Vagina (tissue), 2 donors: ENCODE measurements at places on chromosomes 4 and X.
A peak's percentile ranks its signal among the peaks of the same experiment; 100 is the strongest.

- no peak for DNase-seq
Measured at GRCh38 chr4:165052627-165053026, 1.0 kb upstream of the TRIM75 start.

GRCh38 chr4:153603258-153603657 is 80.8 kb upstream of the TLR2 start:
- no peak for DNase-seq

GRCh38 chrX:132165651-132166050 is 37.8 kb upstream of the FRMD7 start:
- DNase-seq, result no peak

- peak; percentile 34 for DNase-seq
Measured at GRCh38 chrX:150162141-150162540, 201.0 kb upstream of the MAMLD1 start.

DNA sequence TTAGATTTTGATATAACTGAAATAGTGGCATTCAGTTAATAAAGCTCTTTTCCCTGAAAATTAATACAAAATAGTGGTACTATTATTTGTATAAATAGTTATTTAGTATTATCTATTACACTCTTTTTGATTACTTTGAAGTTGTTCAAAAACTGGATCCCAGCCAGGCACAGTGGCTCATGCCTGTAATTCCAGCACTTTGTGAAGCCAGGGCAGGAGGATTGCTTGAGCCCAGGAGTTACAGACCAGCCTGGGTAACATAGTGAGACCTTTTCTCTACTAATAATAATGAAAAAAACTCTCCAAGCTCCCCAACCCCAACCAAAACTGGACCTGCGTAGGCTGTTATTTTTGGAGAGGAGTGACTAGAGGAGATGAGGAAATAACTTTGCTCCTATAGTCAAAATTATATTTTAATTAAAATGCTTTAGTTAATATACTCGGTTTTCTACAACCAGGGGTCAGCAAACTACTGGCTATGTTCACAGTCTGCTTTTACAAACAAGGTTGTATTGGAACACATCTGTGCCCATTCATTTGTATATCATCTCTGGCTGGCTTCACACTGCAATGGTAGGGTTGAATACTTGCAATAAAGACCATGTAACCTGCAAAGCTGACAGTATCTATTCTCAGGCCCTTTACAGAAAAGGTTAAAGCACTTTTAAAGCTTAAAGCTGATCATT is 27.6 kb downstream of the GUCY1A1 start:
- DNase-seq, result no peak

- no peak for DNase-seq
Measured at GRCh38 chr4:184432127-184432922, 42.0 kb downstream of the IRF2 start.

- DNase-seq, result no peak
Measured at GRCh38 chrX:31233941-31234496, 162.2 kb upstream of the FTHL17 start.

- peak; percentile 54 for DNase-seq
Measured at GRCh38 chr4:138689187-138689586, 326.4 kb upstream of the NOCT start.

DNA sequence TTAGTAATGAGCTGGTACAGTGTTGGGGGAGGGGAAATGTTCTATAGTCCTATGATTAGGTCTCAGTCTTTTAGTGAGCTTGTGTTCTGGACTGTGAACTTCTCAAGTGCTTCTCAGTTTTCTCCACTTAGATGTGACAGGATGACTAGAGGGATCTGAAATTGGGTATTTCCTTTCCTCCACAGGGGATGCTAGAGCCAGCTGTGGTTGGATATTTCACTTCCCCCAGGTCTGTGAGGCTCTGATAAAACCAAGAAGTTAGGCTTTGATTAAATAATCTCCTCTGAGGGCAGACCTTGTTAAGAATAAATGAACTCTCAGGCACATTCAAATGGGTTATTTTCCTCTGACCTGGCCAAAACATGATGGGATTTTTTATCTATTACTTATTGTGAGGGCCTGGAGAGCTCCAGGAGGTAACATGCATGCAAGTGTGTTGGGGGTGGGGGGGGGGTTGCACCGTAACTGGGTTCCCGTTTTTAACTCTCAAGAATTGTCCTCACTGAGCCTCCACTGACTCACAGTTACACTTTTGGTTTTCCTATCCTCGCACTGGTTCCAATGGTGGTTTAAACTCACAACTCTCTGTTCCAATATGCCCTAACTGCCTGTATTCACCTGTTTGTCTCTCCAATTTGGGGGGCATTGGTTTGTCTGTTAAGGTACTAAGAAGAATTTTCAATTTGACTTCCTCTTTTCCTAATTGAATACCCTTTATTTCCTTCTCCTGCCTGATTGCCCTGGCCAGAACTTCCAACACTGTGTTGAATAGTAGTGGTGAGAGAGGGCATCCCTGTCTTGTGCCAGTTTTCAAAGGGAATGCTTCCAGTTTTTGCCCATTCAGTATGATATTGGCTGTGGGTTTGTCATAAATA is 28.1 kb upstream of the GLRA3 start:
- DNase-seq, result no peak

DNA sequence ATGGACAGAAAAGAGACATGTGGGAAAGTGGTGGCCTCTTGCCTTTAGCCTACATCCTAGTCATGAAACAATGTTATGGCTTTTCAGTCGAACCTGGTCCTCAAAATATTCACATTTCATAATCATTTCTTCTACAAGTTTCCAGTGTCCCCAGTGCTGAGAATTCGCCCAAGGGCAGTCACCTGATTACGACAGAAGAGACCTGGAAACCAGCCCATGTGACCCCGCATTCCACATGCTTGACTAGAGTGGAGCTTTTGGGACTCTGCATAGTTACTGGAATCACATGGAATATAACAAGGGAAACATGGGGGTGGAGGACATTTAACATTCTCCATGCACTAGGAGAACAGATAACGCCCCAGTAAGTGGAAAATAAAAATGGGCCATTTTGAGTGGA is 100.1 kb downstream of the PPARGC1A start:
- no peak for DNase-seq

GRCh38 chrX:71998836-71999509 is 88.3 kb downstream of the NHSL2 start:
- peak; percentile 64 for DNase-seq

GRCh38 chr4:8188085-8188484 is 11.0 kb upstream of the SH3TC1 start:
- DNase-seq, result no peak

- DNase-seq, result no peak
Measured at GRCh38 chr4:156971676-156972378, at the start of gene PDGFC. TSS of gene PDGFC (minus strand) at chr4:156971799. CDS start at chr4:156970903, 896 bp downstream.

- peak; percentile 52 for DNase-seq
Measured at GRCh38 chrX:131068945-131069719, 11.0 kb downstream of the ARHGAP36 start.

- no peak for DNase-seq
Measured at GRCh38 chr4:38114386-38115150, 154.4 kb downstream of the PTTG2 start.

GRCh38 chr4:47510506-47511143 is 25.6 kb downstream of the ATP10D start:
- DNase-seq, result no peak

GRCh38 chr4:1604706-1605205 is 79.4 kb downstream of the FAM53A start:
- no peak for DNase-seq

DNA sequence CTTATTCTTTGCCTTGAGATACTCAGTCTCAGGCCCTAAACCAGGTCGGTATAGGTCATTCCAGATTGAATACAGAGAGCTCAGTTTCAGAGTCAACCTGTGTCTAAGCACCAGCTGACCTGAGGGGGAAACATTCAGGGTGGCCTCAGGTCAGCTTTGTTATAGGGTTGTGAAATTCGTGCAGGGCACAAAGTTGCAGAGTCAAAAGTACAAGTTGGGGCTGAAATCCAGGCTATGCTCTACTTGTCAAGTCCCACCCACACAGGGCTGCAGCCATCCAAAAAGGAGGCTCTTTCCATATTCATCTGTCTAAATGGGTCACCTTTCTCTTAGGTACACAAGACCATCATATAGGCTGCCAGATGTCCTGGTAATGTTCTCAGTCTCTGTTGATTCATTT is 89.7 kb downstream of the ITIH6 start:
- no peak for DNase-seq

- peak; percentile 79 for DNase-seq
Measured at GRCh38 chrX:150223176-150224015, 139.7 kb upstream of the MAMLD1 start.

DNA sequence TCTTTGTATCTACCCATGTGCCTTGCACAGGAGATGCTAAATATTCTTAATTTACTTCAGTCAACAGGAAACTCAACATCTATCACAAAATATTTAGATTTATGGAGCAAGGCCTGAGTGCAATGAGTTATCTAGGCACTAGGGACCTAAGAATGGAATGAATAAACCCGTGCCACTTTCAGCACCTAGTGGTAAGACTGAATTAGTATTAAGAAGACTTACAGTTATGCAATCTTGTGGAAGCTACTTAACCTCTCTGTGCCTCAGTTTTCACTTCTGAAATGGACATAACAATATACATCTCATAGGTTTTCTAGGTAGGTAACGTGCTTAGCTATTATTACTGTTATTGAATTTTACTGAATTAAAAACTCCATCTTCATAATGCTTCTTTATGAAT is 144.6 kb upstream of the MAP3K15 start:
- DNase-seq, result no peak

DNA sequence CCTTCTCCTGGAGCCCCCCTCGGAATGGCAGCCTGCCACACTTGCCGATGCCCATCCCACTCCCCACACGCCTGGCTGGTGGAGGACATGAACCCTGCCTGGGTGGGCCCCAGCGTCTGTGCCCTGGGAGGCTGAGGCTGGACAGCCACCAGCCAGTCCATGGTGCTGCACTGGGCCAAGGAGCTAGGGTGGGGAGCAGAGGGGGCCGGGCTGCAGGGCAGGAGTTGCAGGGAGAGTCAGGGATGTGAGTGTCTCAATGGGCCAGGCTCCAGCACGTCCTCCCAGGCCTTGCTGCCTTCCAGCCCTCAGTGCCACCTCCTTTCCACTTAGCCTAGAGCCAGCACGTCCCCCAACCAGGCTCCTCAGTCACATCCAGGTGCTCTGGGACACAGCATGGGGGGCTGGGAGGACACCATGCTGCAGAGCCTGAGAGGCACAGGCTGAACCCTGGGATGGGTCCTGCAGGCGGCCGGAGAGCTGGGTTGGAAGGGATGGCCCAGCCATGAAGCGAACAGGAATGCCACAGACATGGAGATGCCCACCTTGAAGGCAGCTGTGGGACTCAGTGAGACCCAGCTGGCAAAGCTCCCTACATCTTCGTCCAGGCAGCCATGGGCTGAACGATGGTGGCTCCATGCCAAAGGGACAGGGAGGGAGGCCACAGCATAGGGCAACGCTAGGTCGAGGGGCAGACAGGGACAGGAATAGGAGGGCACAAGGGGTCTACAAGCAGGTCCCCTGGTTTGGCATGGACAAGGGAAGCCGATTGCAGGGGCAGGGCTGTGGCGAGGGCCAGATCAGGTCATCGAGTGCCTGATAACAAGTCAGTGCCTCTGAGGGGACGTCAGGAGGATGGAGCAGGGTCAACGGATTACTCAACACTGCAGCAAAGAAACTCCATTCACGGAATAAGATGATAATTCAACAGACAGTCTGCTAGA is 30.1 kb upstream of the MXD4 start:
- no peak for DNase-seq

DNA sequence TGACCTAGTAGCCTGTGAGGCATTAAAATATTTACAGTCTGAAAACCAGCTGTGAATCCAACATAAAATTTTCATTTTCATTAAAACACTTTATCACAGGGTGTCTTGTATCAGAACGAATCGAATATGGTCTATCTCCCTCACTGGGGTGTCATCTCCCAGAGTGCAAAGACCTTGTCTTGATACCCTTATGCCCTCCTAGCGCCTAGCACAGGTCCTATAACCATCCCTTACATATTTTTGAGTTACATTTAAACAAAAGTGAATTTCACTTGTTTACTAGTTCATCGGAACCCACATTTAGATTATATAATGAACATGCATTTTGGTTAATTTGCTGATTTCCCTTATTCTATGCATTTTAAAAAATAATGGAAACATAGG is 14.0 kb downstream of the DIPK2B start:
- DNase-seq, result no peak

- DNase-seq, result no peak
Measured at GRCh38 chr4:143512978-143513313, 556 bp upstream of the SMARCA5 start.
